Activated T-cell treated with anti-CD3 and anti-CD28 coated beads, Interleukin-2, amount 50 U/mL, for 72 hours (primary cell): ENCODE measurements at places on chromosomes 7 and 10. TPM values are rescaled to one million over a fixed set of nuclear protein-coding genes. Genes with fewer than 3 reads are reported as not detected.

GRCh38 chr7:151232917-151233701, 826 bp downstream of the CHPF2 start:
- DNase-seq, result peak; percentile 86

DNA sequence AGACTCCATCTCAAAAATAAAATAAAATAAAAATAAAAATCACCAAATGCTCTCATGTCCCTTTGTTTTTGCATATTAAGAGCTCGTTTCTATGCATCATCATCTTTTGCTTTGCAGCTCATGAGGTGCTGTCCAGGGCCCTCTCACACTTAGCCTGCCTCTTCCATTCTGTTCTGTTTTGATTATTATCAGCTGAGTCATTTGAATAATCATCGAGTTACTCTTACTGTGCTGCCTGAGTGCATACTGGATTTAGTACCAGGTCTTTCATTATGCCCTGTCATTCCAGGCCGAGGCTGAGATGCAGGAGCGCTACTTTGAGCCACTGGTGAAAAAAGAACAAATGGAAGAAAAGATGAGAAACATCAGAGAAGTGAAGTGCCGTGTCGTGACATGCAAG, 33.0 kb downstream of the UCMA start:
- DNase-seq, result no peak

GRCh38 chr10:8137726-8138125, 83.2 kb downstream of the GATA3 start:
- DNase-seq, result no peak

GRCh38 chr7:111357691-111358090, 204.6 kb downstream of the IMMP2L start:
- DNase-seq, result no peak

GRCh38 chr10:108817584-108817983, 1105.7 kb downstream of the XPNPEP1 start:
- DNase-seq, result no peak

GRCh38 chr10:119705434-119705831, 20.4 kb upstream of the INPP5F start:
- peak; percentile 45 for DNase-seq

DNA sequence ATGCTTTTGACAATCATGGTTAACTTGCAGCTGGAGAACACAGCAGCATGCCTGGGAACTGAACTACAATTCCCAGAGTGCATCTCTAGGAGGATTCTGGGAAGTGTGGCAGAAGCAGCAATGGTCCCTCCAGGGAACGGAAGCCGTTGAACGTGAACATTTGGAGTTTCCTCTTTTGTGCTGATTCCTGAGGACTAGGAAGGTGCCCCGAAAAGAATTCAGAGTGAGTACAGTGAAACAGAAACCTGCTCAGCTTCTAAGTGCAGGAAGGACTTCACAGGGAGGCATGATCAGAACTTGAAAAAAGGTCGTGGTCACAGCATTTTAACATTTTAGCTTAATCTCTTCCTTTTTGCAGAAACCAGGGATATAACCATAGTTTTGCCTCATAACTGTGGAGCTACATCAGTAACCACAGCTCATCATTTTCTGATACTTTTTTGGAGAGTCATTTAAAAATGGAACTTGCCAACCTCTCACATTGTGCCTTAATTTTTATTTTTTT, at the start of gene NUDT13:
Gene NUDT13, plus strand, starts transcription at position 111 of the 505 bp plus-strand sequence. CDS start 3,911 bp downstream, outside the sequence.
- DNase-seq, result peak; percentile 19

GRCh38 chr7:55187701-55188491, 169.1 kb downstream of the EGFR start:
- no peak for DNase-seq

GRCh38 chr7:46301677-46302076, 380.6 kb upstream of the IGFBP3 start:
- no peak for DNase-seq

DNA sequence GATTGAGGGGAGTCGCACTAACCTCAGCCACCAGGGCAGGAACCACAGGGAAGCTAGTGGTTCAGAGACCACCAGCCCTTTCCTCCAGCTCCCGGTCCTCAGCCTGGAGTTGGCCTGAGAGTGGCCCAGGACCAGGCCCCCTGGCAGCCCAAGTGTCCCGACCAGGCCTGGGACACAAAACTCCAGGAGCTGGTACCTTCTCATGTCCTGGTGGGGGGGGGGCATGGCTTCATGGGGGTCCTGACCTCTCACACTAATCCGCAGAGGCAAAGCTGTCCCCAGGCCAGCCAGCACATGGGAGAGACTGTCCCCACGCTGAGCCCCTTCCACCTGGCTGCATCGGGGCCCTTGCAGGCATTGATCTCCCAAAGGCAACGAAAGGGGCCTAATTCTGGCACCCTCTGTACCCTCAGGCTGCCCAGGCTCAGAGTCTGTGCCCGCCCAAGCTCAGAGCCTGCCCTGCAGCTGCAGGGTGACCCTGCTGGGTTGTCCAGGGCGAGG, 28.2 kb downstream of the GPRIN2 start:
- no peak for DNase-seq

- DNase-seq, result no peak
Measured at GRCh38 chr7:73840715-73841379, 1.5 kb downstream of the METTL27 start.

FAM25G gene
- total RNA-seq, result not detected

NEUROG3 gene
- total RNA-seq, result not detected

ITGA8 gene
- total RNA-seq, result not detected

GHRHR gene
- total RNA-seq, result not detected

BMPR1A gene
- total RNA-seq, result 7.0 TPM

KIAA1217 gene
- 0.60 TPM for total RNA-seq
